Endodermal cell (in vitro differentiated cells): ENCODE measurements at places on chromosomes 6 and 20.
A peak's percentile ranks its signal among the peaks of the same experiment; 100 is the strongest.

GRCh38 chr6:7110092-7110792, 2.5 kb downstream of the RREB1 start:
- H3K27ac ChIP-seq = no peak overlapping the region
- H3K36me3 ChIP-seq = no peaks in the 10 kb centered on the region
- H3K27me3 ChIP-seq = no peaks in the 10 kb centered on the region

GRCh38 chr6:53014063-53014462, 19.0 kb upstream of the GSTA4 start:
- H3K27ac ChIP-seq = no peak overlapping the region
- H3K36me3 ChIP-seq = peaks cover 14% of the 10 kb centered on the region
- DNase-seq = no peak
- H3K4me3 ChIP-seq = no peak overlapping the region
- peaks cover 16% of the 10 kb centered on the region for H3K4me1 ChIP-seq

DNA sequence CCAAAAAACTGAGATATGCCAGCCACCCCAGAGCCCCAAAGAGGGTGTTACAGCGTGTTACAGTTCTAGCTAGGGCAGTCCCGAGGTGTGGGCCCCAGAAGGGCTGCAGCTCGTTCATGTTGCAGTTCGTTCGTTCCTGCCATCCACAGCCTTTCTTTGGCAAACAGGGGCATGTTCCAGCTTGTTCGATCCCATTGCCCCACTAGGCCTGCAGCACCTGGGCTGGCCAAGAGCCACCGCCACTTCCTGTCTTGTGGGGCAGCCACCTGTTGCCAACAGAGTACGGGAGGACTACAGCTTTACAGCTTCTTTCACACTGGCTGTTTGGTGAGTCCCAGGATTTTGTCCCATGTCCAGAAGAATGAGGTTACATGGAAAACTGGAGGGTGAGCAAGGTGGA, 198.1 kb downstream of the MMUT start:
- H3K4me1 ChIP-seq = no peaks in the 10 kb centered on the region
- no peak overlapping the region for H3K27ac ChIP-seq
- no peaks in the 10 kb centered on the region for H3K27me3 ChIP-seq
- no peak for DNase-seq

- H3K4me1 ChIP-seq = peaks cover 9% of the 10 kb centered on the region
- peak overlapping the region; percentile 15 for H3K27ac ChIP-seq
- H3K27me3 ChIP-seq = no peaks in the 10 kb centered on the region
- peak overlapping the region; percentile 87 for H3K4me3 ChIP-seq
- H3K36me3 ChIP-seq = no peaks in the 10 kb centered on the region
Observed at GRCh38 chr6:7108196-7108963, 619 bp downstream of the RREB1 start.

DNA sequence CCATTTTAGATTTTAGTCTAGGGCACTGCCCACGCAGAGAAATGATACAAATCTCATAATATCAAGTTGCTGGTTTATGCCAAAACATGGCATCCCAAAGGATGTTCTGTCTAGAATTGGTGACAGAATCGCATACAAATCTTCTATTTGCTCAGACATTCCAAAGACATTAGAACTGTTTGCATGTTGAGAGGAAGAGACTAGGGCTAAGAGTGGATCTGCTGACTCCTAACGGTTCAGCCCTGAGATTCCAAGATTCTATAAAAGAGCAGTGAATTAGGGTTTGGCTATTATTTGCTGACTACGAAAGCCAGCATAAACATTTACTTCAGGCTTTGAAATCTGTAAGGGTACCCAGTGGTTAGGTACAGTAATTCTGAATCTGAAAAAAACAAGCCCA, 3.6 kb downstream of the EPB41L2 start:
- H3K27me3 ChIP-seq = no peaks in the 10 kb centered on the region
- H3K4me3 ChIP-seq = no peak overlapping the region
- H3K27ac ChIP-seq = no peak overlapping the region
- DNase-seq = no peak
